ENCODE measurements at places on chromosomes 2 and 18. TPM values are rescaled to one million over a fixed set of nuclear protein-coding genes. Genes with fewer than 3 reads are reported as not detected.

Gene CABLES1
- 1.5 TPM for total RNA-seq

Gene GKN2
- total RNA-seq, result not detected

Gene CMPK2
- 0.30 TPM for total RNA-seq

Gene MOGAT1
- not detected for total RNA-seq

Gene IL18R1
- 1.3 TPM for total RNA-seq

Gene SEC11C
- total RNA-seq, result 29.8 TPM

Gene EGR4
- not detected for total RNA-seq

Gene TUBA3D
- not detected for total RNA-seq

Gene CABYR
- total RNA-seq, result 6.7 TPM

Gene RUFY4
- not detected for total RNA-seq

Gene UGT1A4
- not detected for total RNA-seq

Gene ALLC
- not detected for total RNA-seq

Gene IL36RN
- not detected for total RNA-seq

Gene FAM124B
- total RNA-seq, result not detected

Gene KCNE4
- 2.0 TPM for total RNA-seq

Gene TMEM163
- not detected for total RNA-seq

Gene KCNK3
- not detected for total RNA-seq

Gene TACR1
- total RNA-seq, result not detected

Gene TSPYL6
- not detected for total RNA-seq

Gene SCN2A
- 1.2 TPM for total RNA-seq

Measured in bronchus fibroblast of lung (primary cell).